ENCODE measurements at places on chromosomes 2 and 18. TPM values are rescaled to one million over a fixed set of nuclear protein-coding genes. Genes with fewer than 3 reads are reported as not detected.

The ATP6V1B1 gene
- total RNA-seq = not detected

The SP100 gene
- 38.5 TPM for total RNA-seq

The PAIP2B gene
- 0.54 TPM for total RNA-seq

The DAPL1 gene
- total RNA-seq = not detected

The EPHA4 gene
- 7.5 TPM for total RNA-seq

The SLC30A3 gene
- total RNA-seq = not detected

The TUBA3E gene
- not detected for total RNA-seq

The MGAT4A gene
- total RNA-seq = 1.8 TPM

The IMMT gene
- 52.3 TPM for total RNA-seq

The SPEG gene
- 22.9 TPM for total RNA-seq

The PCARE gene
- total RNA-seq = not detected

The TEX44 gene
- total RNA-seq = not detected

The HYCC2 gene
- 0.70 TPM for total RNA-seq

The SNORC gene
- 14.6 TPM for total RNA-seq

The RAB27B gene
- 0.49 TPM for total RNA-seq

The ACTG2 gene
- total RNA-seq = not detected

GRCh38 chr2:30193104-30193681 is 38.1 kb upstream of the LBH start:
- DNase-seq = no peak

GRCh38 chr2:223169830-223170605 is 118.0 kb downstream of the KCNE4 start:
- no peak for DNase-seq

- DNase-seq = no peak
These were observed 341.2 kb downstream of the ALK start for GRCh38 chr2:29580223-29580622.

- DNase-seq = no peak
These were observed 384.4 kb downstream of the TSN start for GRCh38 chr2:122139739-122140420.

DNA sequence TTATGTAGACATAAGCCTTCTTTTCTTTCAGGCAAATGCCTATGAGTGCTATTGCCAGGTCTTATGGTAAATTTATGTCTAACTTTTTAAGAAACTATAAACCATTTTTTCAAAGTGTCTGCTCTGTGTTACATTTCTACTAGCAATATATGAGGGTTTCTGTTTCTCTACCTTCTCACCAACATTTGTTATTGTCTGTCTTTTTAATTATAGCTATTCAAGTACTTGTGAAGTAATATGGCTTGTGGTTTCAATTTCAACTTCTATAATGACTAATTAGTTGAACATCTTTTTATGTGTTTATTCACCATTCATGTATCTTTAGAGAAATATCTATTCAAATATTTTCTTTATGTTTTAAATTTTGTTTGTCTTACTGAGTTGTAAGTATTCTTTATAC is 213.1 kb upstream of the MC4R start:
- DNase-seq = no peak

GRCh38 chr2:129757915-129758783 is 221.3 kb upstream of the RAB6C start:
- DNase-seq = no peak

DNA sequence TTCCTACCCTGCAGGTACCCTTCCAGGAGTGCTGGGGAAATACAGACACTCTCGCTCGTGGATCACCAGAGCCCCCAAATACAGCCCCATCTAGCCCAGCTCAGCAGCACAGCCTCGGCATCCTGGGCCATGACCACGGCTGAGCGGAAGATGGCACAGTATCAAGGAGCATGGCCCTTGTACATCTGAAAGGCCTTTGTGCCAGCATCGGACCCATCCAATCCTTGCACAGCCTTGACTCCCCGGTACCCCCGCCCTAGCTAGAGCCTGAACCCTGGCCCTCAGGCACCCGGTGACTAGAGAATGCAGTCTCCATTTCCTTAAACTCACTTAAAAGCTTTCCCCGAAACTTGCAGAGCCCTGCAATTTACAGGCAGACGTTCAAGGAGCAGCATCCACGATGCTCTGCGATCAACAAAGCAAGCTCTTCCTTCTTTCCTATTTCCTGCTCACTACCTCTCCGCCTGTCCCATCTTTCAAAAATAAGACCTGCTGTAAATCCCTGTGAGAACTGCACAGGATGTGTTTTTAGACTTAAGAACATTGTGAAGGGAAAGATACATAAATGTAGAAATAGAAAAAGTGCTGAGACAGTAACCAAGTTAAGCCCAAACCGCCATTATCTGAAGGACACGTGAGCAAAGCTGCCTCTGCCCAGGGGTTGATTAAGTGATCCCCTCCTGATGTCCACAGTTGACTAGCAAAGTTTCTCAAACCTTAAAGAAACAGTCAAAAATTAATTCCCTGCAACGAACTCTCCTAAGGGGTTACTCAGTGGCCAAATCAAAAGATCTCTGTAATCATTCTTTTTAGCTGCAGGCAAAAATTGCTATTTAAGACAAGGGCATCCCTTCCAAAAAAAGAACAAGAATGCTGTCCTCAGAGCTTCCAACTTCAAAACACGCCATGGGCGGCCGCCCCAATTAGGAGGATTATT is 48.5 kb downstream of the ZNF516 start:
- DNase-seq = no peak

- no peak for DNase-seq
These were observed 26.4 kb upstream of the ATP5MC3 start for GRCh38 chr2:175207741-175208438.

DNA sequence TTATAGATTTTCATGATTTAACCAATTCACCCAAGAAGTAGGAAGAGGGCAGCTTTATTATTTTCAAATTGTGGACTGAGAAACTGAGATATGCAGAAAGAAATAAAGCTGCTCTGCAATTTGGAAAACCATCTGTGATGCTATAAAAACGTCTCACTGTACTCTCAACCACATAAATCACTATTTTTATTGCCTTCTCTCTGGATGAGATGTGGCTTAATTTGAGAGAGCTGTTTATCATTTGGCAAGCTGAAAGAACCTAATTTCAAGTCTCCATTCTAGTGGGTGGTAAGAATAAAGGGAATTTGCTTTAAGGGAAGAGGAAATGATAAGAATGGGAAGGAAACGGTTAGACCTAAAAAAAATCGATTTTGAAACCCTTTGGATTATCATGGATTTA is 49.9 kb upstream of the CYP1B1 start:
- no peak for DNase-seq

DNA sequence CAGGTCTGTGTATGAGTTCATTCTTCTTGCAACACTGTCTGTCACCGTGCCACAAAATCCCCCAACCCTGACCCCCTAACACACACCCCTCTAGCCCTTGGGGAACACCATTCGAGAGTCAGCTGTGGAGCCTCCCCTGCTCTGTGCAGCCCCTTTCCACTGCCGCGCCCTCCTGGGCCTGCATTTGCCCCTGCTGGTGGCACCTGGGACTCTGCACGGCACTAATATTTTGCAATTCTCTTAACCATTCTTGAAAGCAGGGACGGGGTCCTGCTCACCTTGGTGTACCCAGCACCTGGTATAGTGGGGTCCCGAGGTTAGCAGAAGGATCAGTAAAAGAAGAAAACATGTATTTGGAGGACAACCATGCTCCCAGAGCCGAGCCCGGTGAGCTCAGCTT is 124.0 kb downstream of the HDAC4 start:
- DNase-seq = no peak

- DNase-seq = no peak
These were observed 3.3 kb upstream of the WNT6 start for GRCh38 chr2:218856167-218856895.

- peak; percentile 69 for DNase-seq
These were observed 16.4 kb downstream of the CRIM1 start for GRCh38 chr2:36371928-36372391.

DNA sequence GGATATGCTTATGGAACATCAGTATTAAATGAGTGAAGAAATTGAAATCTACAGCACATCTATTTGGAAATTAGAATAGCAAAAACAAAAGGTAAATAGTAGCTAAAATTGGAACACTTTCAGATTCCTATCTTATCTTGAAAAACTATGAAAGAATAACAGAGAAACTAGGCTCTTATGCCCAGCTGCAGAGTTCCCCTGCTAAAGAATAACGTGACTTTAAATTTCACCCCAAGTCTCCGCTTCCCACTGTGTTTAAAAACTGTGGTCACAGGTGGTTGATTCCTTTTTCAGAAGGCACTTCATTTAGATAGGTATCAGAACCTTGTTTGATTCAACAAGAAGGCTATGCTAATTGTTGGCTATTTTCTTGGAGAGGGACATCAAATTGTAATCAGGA is 30.1 kb downstream of the ARHGAP28 start:
- no peak for DNase-seq

GRCh38 chr18:48565105-48565504 is 26.3 kb downstream of the CTIF start:
- no peak for DNase-seq

- no peak for DNase-seq
These were observed 36.8 kb downstream of the TRIP12 start for GRCh38 chr2:229884775-229885699.

GRCh38 chr2:227472265-227473121 is 537 bp downstream of the AGFG1 start:
- DNase-seq = no peak

DNA sequence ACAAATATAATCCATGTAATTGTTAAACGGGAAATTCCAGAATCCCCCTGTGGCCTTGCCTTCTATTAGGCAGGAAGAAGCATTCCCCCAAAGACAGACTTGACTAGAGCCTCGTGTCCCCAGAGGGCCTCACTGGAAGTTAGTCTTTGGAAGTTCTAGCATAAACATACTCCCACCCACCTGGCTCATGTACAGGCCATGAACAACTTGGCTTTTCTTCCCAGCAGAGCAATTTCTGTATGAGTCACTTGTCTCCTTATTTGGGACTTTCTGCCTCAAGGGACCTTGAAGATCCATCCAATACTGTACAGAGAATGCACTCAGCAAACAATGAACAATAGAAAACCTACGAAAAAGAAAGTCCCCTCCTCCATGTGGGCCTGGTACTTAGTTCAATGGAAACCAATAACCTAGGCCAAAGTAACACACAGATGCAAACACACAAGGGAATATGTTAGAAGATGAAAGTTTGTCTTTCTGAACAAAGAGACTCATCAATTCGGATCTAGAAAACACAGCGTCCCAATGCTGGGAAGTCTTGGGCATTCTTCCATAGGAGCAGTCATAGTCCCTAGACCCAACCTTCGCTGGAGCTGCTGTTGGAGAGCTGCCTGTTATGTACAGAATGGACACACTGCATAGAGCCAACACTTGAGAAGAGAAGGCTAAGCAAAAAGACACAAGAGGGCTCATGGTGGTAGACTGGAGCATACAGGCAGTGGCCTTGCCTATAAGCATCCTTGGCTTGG is 303.5 kb downstream of the HRH4 start:
- DNase-seq = no peak
